ENCODE measurements at places on chromosomes 2 and 18. TPM values are rescaled to one million over a fixed set of nuclear protein-coding genes. Genes with fewer than 3 reads are reported as not detected.

SIGLEC15 gene
- total RNA-seq: not detected

CROCC2 gene
- not detected for total RNA-seq

FAM110C gene
- 0.47 TPM for total RNA-seq

KCNG3 gene
- 0.26 TPM for total RNA-seq

AKAIN1 gene
- not detected for total RNA-seq

MFSD2B gene
- 0.14 TPM for total RNA-seq

TUBA4B gene
- not detected for total RNA-seq

GAL3ST2 gene
- 1.2 TPM for total RNA-seq

DNA sequence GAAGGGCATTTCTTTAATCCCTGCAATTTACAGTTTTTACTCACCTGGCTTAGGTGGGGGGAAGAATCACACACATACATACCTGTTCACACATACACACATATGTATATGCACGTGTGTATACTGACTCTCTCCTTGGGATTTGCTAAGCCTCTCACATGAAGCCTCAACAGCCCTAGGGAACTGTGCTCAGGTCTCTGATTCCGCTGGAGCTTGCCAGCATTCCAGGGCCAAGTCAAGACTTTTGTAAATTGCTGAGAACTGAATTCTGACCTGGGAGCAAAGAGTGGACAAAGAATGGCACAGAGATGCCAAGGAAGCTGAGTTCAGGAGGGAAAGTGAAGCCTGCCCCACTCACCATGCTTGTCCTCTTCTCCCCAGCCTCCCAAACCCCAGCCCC is 177.3 kb downstream of the TMEM247 start:
- no peak for DNase-seq
- no peaks in the 10 kb centered on the region for H3K36me3 ChIP-seq
- no peaks in the 10 kb centered on the region for H3K4me1 ChIP-seq
- H3K4me3 ChIP-seq: no peak overlapping the region
- peaks cover 25% of the 10 kb centered on the region for H3K27me3 ChIP-seq

- H3K4me1 ChIP-seq: no peaks in the 10 kb centered on the region
- no peaks in the 10 kb centered on the region for H3K36me3 ChIP-seq
- H3K4me3 ChIP-seq: no peak overlapping the region
- no peak overlapping the region for H3K27ac ChIP-seq
These were observed 439.6 kb downstream of the ERBB4 start for GRCh38 chr2:212098966-212099365.

- H3K27me3 ChIP-seq: no peaks in the 10 kb centered on the region
- H3K27ac ChIP-seq: no peak overlapping the region
- no peak overlapping the region for H3K4me3 ChIP-seq
- DNase-seq: no peak
- peaks cover 52% of the 10 kb centered on the region for H3K36me3 ChIP-seq
These were observed 18.6 kb upstream of the KCNJ13 start for GRCh38 chr2:232794981-232795380.

GRCh38 chr2:7906431-7906830 is 775.4 kb upstream of the ID2 start:
- H3K27ac ChIP-seq: no peak overlapping the region
- H3K36me3 ChIP-seq: no peaks in the 10 kb centered on the region
- peak; percentile 39 for DNase-seq
- no peak overlapping the region for H3K4me3 ChIP-seq
- peaks cover 6% of the 10 kb centered on the region for H3K4me1 ChIP-seq

DNA sequence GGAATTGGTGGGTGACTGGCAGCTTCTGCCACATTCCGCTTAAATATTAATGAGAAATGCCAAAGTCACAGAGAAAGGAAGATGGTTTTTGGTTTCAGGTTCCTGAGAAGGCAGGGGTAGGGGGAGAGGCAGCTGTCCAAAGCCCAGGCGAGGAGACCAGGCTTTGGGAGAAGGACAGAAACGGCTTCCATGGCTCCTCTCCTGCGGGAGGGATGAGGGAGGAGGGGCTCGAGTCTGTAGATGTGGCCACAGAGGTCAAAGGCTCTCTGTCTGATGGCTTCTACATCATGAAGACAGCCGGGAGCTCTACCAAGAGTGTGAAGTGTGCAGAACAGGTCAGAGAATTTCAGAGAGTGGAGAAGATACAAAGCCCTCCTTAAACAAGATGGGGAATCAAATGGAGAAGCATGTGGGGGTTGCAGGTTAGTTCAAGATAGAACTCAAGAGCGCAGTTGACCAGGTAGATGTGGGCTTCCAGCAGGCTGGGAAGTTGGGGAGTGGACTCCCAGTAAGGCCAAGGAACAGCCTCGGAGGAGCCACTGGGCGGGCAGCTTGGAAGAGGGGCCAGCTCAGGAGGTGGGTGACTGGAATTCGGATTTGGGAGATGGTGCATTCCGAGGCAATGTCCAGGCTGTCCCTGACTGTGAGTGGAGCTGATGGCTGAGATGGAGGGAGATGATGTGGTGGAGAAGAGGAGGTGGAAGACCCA is 23.8 kb upstream of the HPCAL1 start:
- H3K36me3 ChIP-seq: no peaks in the 10 kb centered on the region
- H3K4me1 ChIP-seq: peaks cover 18% of the 10 kb centered on the region
- no peak overlapping the region for H3K4me3 ChIP-seq
- peak overlapping the region; percentile 7 for H3K27ac ChIP-seq

- H3K4me3 ChIP-seq: no peak overlapping the region
- H3K36me3 ChIP-seq: peaks cover 3% of the 10 kb centered on the region
- H3K27ac ChIP-seq: no peak overlapping the region
These were observed 37.1 kb upstream of the CYP1B1 start for GRCh38 chr2:38113051-38113450.

- no peaks in the 10 kb centered on the region for H3K27me3 ChIP-seq
- peaks cover 23% of the 10 kb centered on the region for H3K4me1 ChIP-seq
- no peak overlapping the region for H3K4me3 ChIP-seq
- no peak overlapping the region for H3K27ac ChIP-seq
- DNase-seq: peak; percentile 94
These were observed 24.6 kb downstream of the MAIP1 start for GRCh38 chr2:199979832-199980628.

- peaks cover 12% of the 10 kb centered on the region for H3K4me1 ChIP-seq
- H3K4me3 ChIP-seq: no peak overlapping the region
- no peak overlapping the region for H3K27ac ChIP-seq
- no peaks in the 10 kb centered on the region for H3K36me3 ChIP-seq
These were observed 675.2 kb upstream of the ID2 start for GRCh38 chr2:8006626-8007025.

DNA sequence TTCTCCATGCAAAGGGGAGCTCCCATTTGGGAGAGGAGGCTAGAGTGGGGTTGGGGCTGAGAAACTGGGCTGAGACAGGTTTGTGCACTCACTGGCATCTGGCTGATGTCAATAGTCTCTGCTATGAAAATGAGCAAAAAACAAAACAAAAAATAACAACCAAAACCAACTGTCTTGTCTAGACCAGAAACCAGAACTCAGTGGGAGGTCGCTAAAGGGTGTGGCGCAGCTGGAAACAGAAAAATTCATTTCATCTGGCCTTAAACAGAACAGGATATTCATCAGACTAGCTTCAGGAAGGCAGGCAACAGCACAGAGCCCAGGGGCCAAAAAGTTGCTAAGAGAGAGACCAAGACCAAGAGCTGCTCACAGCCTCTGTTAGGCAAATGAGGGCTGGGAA is 126.1 kb downstream of the THNSL2 start:
- H3K27ac ChIP-seq: no peak overlapping the region
- H3K36me3 ChIP-seq: no peaks in the 10 kb centered on the region
- peaks cover 2% of the 10 kb centered on the region for H3K27me3 ChIP-seq
- no peak overlapping the region for H3K4me3 ChIP-seq

DNA sequence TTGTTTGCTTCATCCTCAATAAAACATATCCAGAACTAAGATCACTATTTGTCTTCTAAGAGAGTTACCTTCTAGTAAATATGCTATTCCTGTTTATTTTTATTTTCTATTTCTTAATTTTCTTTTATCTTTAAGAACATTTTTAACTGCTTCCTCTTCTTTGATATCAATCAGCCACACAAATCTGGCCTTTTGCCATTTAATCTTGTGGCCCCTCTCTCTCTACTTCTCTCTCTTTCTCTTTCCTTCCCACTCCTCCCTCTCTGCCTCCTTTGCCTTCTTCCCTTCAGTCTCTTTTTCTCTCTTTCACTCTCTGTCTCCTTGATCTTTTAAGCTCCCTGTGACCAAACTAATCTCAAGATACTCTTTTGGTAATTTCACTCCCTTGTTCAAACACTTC is 108.4 kb downstream of the GRB14 start:
- no peak overlapping the region for H3K4me3 ChIP-seq
- H3K27me3 ChIP-seq: no peaks in the 10 kb centered on the region
- no peaks in the 10 kb centered on the region for H3K36me3 ChIP-seq
- no peak overlapping the region for H3K27ac ChIP-seq
- no peak for DNase-seq
- H3K4me1 ChIP-seq: no peaks in the 10 kb centered on the region

GRCh38 chr2:74552914-74553811 is 579 bp downstream of the LOXL3 start:
- peaks cover 39% of the 10 kb centered on the region for H3K4me1 ChIP-seq
- peaks cover 13% of the 10 kb centered on the region for H3K27me3 ChIP-seq
- DNase-seq: peak; percentile 63
- H3K27ac ChIP-seq: peak overlapping the region; percentile 87

GRCh38 chr2:237696461-237696860 is 69.1 kb downstream of the LRRFIP1 start:
- H3K27me3 ChIP-seq: no peaks in the 10 kb centered on the region
- peak; percentile 84 for DNase-seq
- H3K27ac ChIP-seq: peak overlapping the region; percentile 99
- peak overlapping the region; percentile 99 for H3K4me3 ChIP-seq

GRCh38 chr2:37892436-37893114 is 32.5 kb upstream of the RMDN2 start:
- peaks cover 13% of the 10 kb centered on the region for H3K4me1 ChIP-seq
- no peak for DNase-seq
- no peaks in the 10 kb centered on the region for H3K36me3 ChIP-seq
- peaks cover 23% of the 10 kb centered on the region for H3K27me3 ChIP-seq
- H3K27ac ChIP-seq: peak overlapping the region; percentile 9
- peak overlapping the region; percentile 20 for H3K4me3 ChIP-seq

GRCh38 chr18:70068981-70069380 is 121.3 kb upstream of the CD226 start:
- H3K27me3 ChIP-seq: no peaks in the 10 kb centered on the region
- no peak overlapping the region for H3K4me3 ChIP-seq

All from activated CD4-positive, alpha-beta T cell treated with anti-CD3 and anti-CD28 coated beads, Interleukin-2, amount 10 ng/mL, durations not matched to agents 24 days and 14 days (primary cell).